ENCODE measurements at places on chromosomes 4 and X. TPM values are rescaled to one million over a fixed set of nuclear protein-coding genes. Genes with fewer than 3 reads are reported as not detected.

DNA sequence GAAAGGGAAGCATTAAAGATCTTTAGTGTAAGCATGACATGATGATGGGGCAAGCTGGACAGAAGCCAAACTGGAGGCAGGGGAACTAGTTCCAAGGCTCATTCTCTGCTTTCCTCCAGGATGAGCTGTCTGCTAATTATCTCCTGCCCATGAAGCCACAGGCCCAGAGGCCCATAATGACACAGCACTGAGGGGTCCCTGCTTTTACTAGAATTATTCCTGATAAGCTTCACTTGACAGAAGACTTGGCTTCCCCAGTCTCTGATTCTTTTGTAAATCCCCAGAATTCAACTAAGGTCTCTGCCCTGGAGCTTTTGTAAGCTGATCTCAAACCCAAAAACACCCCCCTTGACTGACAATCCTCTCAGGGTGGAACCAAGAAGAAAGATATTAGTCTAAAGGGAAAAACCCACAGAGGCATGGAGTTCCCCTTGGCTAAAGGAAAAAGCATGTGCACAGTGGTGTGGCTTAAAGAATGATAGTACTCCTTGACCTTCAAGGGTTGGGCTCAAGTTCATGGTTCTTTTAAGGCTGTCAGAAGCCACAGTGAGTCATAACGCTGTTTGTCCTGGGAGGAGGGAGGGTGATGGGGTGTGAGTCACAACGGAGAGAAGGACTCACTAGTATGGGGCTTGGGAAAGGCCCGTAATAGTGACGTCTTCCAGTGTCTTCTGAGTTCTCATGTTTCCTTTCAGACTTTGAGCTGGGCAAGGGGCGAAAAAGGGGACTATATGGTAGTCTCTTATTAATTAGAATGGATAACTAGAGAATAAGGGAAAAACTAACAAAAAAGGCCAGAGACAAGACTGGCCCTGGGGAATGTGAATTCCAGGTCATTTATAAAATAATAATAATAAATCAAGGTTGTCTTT lies 146.0 kb upstream of the CPEB2 start:
- DNase-seq, result no peak

DNA sequence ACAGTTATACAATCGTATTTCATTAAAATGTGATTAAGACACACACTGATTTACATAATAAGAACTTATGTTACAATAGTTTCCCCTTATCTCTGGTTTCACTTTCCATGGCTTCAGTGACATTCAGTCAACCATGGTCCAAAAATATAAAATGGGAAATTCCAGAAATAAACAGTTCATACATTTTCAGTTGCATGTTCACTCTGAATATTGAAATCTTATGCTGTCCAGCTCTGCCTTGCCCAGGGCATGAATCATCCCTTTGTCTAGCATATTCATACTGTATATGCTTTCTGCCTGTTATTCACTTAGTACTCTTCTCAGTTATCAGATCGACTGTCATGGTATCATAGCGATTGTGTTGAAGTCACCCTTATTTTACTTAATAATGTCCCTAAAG lies 173.8 kb upstream of the DCAF12L2 start:
- no peak for DNase-seq

DNA sequence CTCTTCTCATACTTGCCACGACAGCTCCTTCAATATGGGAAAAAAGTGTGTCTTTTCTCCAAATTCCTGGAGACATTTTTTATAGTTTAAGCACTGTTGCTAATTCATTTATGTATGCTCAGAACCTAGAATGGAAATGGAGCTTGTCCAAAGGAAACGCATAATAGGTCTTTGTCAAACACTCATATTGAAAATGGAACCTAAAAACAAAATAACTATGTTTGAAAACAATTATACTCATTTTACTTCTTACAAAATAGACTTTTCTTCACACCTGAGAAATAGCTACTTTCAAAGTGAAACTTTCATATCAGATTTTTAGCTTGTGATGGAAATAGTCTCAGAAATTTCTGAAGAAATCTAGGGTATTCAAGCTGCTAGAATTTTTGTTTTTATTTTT lies 529.7 kb upstream of the BOD1L1 start:
- DNase-seq, result no peak

The GBA3 gene
- not detected for total RNA-seq

The DOK7 gene
- 0.20 TPM for total RNA-seq

The GYG2 gene
- not detected for total RNA-seq
